NCI-H524 (cell line): ENCODE measurements at places on chromosomes 5 and 9.

- no peak for DNase-seq
These were observed 182.5 kb downstream of the EDIL3 start for GRCh38 chr5:84202136-84202535.

- DNase-seq, result no peak
These were observed 26.8 kb downstream of the ANP32B start for GRCh38 chr9:98009936-98010335.

DNA sequence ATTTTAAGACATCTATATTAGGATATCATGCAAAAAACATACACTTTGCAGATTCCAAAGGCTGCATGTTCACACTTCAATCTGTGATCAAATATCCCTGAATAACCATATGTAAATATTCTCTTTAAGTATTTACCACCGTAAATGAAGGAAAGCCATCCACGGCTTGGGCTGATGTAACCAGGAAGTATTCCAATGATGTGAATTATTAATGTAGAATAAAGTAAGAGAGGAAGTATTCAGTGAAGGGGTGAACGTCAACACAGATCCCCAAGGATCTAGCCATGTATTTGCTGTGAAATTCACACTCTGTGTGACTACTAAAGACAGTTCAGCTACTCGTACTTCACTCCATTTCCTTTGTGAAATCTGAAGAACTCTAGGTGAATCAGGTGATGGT is 75.2 kb downstream of the CDH6 start:
- DNase-seq, result no peak

GRCh38 chr9:133949486-133950061 is 42.5 kb downstream of the VAV2 start:
- DNase-seq, result no peak

DNA sequence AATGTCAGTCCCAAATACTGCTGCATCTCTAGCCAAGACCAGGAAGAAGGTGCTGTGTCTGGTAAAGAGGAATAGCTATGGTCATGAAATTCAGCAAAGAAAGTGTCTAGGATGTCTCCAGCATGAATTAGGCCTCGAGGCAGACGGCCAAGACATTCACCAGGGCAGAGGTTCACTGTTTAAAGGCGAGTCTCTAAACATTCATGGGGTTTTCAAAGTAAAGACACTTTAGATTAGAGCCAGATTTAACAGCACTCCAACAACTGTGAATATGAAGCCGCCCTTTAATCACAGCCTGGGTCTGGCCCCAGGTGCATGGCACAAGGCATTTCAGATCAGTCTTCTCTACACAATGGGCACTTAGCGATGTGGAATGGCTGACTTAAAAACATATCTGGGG is 95.0 kb downstream of the ANKH start:
- no peak for DNase-seq
